Ovary (tissue), 10 donors: ENCODE measurements at places on chromosomes 6 and 20. TPM values are rescaled to one million over a fixed set of nuclear protein-coding genes. Genes with fewer than 3 reads are reported as not detected.

- DNase-seq, result no peak
These were observed 47.9 kb downstream of the STK35 start for GRCh38 chr20:2149507-2149906.

- no peak for DNase-seq
These were observed 39.7 kb downstream of the TRMT11 start for GRCh38 chr6:126026001-126026400.

GRCh38 chr6:518218-518617, 126.7 kb downstream of the IRF4 start:
- DNase-seq, result no peak

DNA sequence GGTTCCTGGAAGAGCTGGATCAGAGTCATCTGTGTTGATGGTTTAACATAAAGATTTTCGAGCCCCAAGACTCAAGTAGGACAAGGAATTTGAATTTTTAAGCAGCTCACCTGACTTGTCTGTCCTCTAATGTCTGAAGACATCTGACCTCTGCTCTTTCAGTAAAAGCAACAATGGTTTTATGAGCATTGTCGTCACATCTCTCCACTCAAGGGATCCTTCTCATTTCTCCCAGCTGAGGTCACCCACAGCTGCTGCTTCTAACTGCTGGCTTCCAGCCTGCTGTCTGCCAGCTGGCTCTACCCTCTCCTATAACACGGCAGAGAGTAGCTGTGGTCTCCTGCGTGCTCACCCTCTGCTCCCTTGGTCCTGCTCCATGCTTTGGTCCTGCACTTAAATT, 24.7 kb upstream of the HDAC2 start:
- DNase-seq, result no peak

- DNase-seq, result peak; percentile 20
These were observed 320 bp downstream of the RIMS4 start for GRCh38 chr20:44810061-44810390.

DNA sequence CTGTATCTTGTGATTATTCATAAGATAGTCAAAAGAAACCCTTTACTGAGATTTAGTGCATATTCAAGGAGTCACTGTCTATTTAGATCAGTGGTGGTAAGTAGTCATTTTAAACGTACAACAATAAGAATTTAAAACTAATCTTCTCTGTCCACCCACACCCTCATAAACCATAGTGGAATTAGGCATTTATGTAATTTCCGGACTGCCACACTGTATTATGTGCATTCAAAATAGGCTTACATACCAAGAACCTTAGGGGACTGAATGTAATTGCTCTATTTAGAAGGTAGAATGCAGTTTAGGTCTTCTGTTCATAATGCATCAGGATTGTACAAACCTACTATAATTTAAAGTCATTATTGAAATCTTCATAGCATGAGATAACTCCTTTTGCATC, 685.4 kb downstream of the TENT5A start:
- DNase-seq, result no peak

CGA gene
- not detected for total RNA-seq
